Naive thymus-derived CD4-positive, alpha-beta T cell (primary cell): ENCODE measurements at places on chromosomes 6 and 20. TPM values are rescaled to one million over a fixed set of nuclear protein-coding genes. Genes with fewer than 3 reads are reported as not detected.

The UQCC2 gene
- 15.7 TPM for total RNA-seq

The SIRPG gene
- 45.7 TPM for total RNA-seq

The STK4 gene
- 267 TPM for total RNA-seq

The CGA gene
- not detected in 2 replicates for total RNA-seq

The SLC22A16 gene
- 2.1 TPM for total RNA-seq

DNA sequence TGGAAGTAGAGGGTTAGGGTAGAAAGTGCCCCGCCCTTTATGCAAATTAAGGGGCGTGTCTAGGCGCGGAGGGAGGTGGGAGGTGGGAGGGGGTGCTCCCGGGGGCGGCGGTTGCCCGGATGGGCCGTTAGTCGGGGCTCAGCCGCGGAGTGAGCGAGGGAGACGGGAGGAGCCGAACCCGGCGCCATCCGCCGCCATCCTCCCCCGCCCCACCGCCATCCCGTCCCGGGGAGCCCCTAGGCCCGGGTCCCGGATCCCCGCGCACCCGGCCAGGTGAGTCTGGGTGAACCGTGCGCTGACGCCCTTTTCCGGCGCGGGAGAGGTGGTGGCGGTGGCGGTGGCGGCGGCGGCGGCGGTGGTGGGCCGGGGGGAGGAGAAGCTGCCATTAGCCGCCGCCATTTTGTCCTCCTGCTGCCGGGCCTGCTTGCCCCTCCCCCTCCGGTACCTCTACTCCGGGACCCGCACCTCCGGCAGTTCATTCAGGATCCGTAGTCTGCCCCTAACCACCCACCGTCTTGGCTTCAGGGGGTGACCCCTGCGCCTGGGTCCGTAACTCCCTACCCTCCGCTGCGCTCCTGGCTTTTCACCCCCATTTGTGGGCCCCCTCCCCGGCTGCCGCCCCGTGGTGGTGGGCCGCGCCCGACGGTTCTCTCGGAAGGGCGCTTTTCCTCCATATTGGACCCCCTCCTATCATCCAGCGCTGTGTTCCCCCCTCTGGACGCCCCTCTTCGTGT is at the start of gene PRRC2A:
PRRC2A (plus strand) TSS at position 130 of the 734 bp plus-strand sequence. CDS start 2,075 bp downstream, outside the sequence.
- H3K27me3 ChIP-seq: no peaks in the 10 kb centered on the region
- H3K36me3 ChIP-seq: peaks cover 6% of the 10 kb centered on the region
- H3K27ac ChIP-seq: peak within 1 kb of the TSS; percentile 96
- no peak for DNase-seq
- H3K4me1 ChIP-seq: peaks cover 14% of the 10 kb centered on the region

DNA sequence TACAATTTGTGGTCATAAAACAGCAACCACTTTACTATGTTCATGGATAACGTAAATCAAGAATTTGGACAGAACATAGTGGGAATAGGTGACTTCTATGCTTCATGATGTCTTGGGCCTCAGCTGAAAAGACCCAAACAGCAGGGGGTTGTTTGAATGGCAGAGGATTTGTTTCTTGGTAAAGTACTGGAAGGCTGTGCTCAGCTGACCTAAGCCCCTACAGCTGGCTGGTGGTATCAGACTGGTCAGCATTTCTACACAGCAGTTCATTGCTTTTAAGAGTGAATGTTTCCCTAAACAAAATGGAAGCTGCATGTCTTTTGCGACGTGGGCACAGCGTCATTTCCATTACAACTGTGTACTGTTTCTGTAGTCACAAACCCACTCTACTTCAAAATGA is 148.5 kb upstream of the DEFB112 start:
- no peaks in the 10 kb centered on the region for H3K27me3 ChIP-seq
- no peak for DNase-seq
- no peaks in the 10 kb centered on the region for H3K36me3 ChIP-seq

- peak overlapping the region; percentile 1 for H3K4me3 ChIP-seq
- no peaks in the 10 kb centered on the region for H3K36me3 ChIP-seq
- H3K4me1 ChIP-seq: peaks cover 5% of the 10 kb centered on the region
Observed at GRCh38 chr6:111114087-111114443, 26.8 kb downstream of the SLC16A10 start.

GRCh38 chr6:166678426-166678825 is 51.4 kb upstream of the RPS6KA2 start:
- no peak for DNase-seq
- H3K4me3 ChIP-seq: no peak overlapping the region
- no peaks in the 10 kb centered on the region for H3K36me3 ChIP-seq
- H3K27me3 ChIP-seq: no peaks in the 10 kb centered on the region

DNA sequence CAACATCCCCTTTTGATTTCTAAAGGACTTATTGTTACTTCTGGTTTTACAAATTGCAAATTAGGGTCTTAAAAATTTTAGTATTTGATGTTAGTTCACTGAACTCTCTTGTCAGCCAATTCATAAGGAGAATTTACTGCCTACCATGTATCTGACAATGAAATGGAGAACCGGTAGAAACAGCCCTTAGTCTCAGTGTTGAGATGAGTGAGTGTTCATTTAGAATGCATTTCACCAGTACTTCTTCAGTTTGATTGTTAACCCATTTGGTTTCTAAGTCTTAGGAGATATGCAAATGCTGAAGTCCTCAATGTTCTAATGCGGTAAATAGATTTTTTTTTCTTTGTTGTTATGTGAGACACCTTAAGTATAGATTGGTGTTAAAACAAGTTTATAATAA is 616.3 kb upstream of the FLRT3 start:
- no peak overlapping the region for H3K27ac ChIP-seq
- no peak for DNase-seq
- H3K36me3 ChIP-seq: no peaks in the 10 kb centered on the region
- no peaks in the 10 kb centered on the region for H3K4me1 ChIP-seq
- no peaks in the 10 kb centered on the region for H3K27me3 ChIP-seq

GRCh38 chr20:60255866-60256265 is 297.6 kb downstream of the CDH26 start:
- H3K4me3 ChIP-seq: no peak overlapping the region
- no peak for DNase-seq
- no peaks in the 10 kb centered on the region for H3K4me1 ChIP-seq

DNA sequence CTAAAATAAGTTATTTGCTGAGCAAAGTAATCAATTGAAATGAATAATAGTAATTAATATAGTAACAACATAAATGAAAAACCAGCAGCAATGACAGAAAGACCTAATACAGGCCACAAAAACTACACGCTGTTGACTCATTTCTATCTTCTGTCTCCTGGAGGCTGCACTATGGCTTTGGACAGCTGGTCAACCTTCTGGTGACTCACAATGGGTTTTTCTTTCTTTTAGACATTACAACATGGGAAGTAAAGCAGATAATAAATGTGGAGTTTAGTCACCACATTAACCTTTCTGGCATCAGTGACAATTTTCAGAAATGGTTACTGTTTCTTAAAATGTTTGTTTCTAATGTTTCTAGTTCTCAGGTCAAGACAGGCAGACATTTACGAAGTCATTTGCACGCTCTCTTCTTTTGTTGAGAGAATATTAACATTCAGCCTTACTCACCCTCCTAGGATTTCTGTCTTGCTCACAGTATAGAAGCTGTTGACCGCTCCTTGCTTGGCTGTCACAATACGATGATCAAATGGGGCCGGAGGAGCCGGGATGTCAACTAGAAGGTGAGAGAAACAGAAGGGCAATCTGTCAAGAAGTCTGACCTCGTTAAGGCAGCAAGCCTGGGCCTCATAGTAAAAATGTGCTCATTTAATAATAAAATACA is 62.2 kb downstream of the MYLK4 start:
- no peaks in the 10 kb centered on the region for H3K36me3 ChIP-seq
- H3K4me1 ChIP-seq: no peaks in the 10 kb centered on the region
- H3K4me3 ChIP-seq: no peak overlapping the region
- H3K27ac ChIP-seq: no peak overlapping the region

GRCh38 chr6:130771741-130772140 is 55.5 kb upstream of the SMLR1 start:
- H3K27ac ChIP-seq: no peak overlapping the region
- no peaks in the 10 kb centered on the region for H3K4me1 ChIP-seq
- H3K36me3 ChIP-seq: no peaks in the 10 kb centered on the region
- H3K27me3 ChIP-seq: no peaks in the 10 kb centered on the region
- H3K4me3 ChIP-seq: no peak overlapping the region

GRCh38 chr20:62589720-62590119 is 52.6 kb upstream of the SLCO4A1 start:
- no peak for DNase-seq
- no peaks in the 10 kb centered on the region for H3K4me1 ChIP-seq
- no peak overlapping the region for H3K4me3 ChIP-seq
- no peak overlapping the region for H3K27ac ChIP-seq
- H3K27me3 ChIP-seq: no peaks in the 10 kb centered on the region
- H3K36me3 ChIP-seq: no peaks in the 10 kb centered on the region

- no peaks in the 10 kb centered on the region for H3K36me3 ChIP-seq
- no peak overlapping the region for H3K27ac ChIP-seq
- H3K4me1 ChIP-seq: no peaks in the 10 kb centered on the region
- H3K4me3 ChIP-seq: no peak overlapping the region
Observed at GRCh38 chr6:85685713-85686112, 43.0 kb upstream of the SYNCRIP start.

- H3K4me1 ChIP-seq: no peaks in the 10 kb centered on the region
- no peak overlapping the region for H3K27ac ChIP-seq
- H3K36me3 ChIP-seq: no peaks in the 10 kb centered on the region
Observed at GRCh38 chr20:46799781-46800408, 90.4 kb downstream of the SLC2A10 start.

DNA sequence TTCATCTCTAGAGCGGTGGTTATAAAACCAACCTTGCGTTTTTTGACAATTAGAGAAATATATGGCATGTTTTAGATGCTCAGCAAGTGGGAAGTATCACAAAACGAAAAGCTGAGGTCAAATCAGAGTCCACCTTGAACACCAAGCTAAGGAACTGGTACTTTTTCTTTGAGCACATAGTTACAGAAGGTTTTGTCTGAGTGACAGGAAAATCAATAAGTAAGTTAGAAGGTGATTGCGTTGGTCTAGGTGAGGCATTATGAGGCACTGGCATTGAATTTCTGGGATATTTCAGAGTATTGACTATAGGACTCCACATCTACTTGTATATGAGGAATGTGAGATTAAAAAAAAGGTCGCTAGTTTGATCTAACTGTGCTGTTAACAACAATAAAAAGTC is 597 bp upstream of the HINT3 start:
- H3K36me3 ChIP-seq: peaks cover 5% of the 10 kb centered on the region
- no peak for DNase-seq
- no peaks in the 10 kb centered on the region for H3K27me3 ChIP-seq
- peaks cover 18% of the 10 kb centered on the region for H3K4me1 ChIP-seq

- no peak overlapping the region for H3K27ac ChIP-seq
- DNase-seq: no peak
- no peaks in the 10 kb centered on the region for H3K36me3 ChIP-seq
- no peak overlapping the region for H3K4me3 ChIP-seq
Observed at GRCh38 chr6:13511913-13512717, 24.7 kb upstream of the GFOD1 start.

GRCh38 chr6:131854803-131855202 is 47.0 kb downstream of the ENPP1 start:
- no peaks in the 10 kb centered on the region for H3K36me3 ChIP-seq
- no peaks in the 10 kb centered on the region for H3K27me3 ChIP-seq
- no peak for DNase-seq
- H3K4me1 ChIP-seq: no peaks in the 10 kb centered on the region
